Stimulated activated CD4-positive, alpha-beta T cell treated with anti-CD3 and anti-CD28 coated beads, TNF-alpha, amount 100 ng/mL, for 1 hour (primary cell): ENCODE measurements at places on chromosomes 7 and 10.

- no peak for DNase-seq
Observed at GRCh38 chr7:30249986-30250774, 34.2 kb upstream of the ZNRF2 start.

GRCh38 chr10:14836208-14836607 lies 1.6 kb downstream of the CDNF start:
- DNase-seq = no peak

DNA sequence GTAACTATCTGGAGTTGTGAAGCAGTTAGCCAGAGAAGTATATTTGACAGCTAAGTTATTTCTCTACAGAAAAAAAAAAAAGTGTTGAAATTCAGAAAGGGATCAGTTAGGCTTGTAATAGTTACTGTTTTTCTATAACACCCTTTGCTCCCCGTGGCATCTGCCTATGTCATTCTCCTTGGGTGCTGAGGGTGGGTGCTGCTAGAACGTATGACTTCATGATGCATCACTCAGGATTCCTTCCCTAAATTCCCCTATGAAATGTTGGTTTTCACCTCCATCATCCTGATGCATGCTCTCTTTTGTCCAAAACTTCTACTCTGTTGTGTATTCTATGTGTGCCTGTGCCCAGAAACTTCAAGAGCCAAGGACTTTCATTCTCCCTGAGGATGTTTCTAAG lies 536.4 kb downstream of the GRM8 start:
- no peak for DNase-seq

- no peak for DNase-seq
Observed at GRCh38 chr7:26504411-26505120, 212.9 kb downstream of the SNX10 start.

- DNase-seq = no peak
Observed at GRCh38 chr10:122468926-122469781, 7.8 kb downstream of the HTRA1 start.

- DNase-seq = no peak
Observed at GRCh38 chr7:517774-518629, 1.6 kb downstream of the PDGFA start.

GRCh38 chr10:28600056-28600455 lies 67.1 kb downstream of the WAC start:
- no peak for DNase-seq

GRCh38 chr7:1094870-1095269 lies 7.0 kb downstream of the GPER1 start:
- DNase-seq = no peak

DNA sequence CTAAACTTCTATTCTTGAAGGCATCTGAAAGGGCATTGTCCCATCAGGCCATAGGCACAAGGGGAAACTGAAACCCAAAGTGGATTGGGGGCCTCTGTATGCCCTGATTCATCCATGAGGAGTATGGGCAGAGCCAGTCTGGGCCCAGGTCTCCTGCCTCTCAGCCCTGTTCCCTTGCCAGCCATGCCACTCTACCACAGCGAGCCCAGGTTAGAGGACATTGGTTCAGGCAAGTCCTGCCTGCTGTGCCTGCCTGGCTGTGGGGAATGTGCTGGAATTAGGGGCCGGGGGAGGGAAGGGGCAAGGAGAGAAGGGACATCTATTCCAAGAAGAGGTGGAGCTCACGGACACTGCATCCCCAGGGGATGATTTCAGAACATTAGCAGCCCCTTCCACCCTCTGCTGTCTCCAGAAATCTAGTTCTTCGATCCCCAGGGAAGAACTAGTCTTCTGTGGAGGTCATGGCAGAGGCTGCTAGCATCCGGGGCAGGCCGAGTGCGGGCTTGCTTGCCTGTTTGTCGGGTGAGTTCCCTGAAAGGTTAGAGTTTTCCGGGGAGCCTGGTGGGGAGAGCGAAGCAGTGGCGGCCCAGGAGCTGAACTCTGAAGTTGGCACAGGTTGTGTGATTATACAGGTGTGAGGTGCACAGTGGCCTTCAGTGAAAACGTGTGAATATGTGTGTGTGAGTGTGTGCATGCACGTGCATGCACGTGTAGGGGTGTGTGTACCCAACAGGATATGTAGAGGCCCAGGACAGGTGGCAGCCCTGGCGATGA lies 37.8 kb downstream of the TBATA start:
- DNase-seq = no peak

DNA sequence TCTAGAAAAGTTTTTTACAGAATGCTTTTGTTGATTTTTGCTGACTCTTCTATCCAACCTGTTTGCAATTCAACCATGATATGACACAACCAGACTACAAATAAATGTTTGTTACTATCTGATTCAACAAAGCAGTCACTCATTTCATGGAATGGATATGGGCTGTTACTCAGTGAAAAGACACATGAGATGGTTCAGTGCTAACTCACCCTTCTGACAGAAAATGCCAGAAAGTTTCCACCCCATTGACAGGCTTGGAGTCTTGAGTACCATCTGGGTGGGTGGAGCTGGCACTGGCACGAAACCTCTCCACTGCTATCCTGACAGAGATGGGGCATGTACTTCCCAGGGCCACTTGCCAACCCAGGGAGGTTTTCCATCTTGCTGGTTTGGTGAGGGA lies 39.5 kb downstream of the RBM28 start:
- DNase-seq = no peak

DNA sequence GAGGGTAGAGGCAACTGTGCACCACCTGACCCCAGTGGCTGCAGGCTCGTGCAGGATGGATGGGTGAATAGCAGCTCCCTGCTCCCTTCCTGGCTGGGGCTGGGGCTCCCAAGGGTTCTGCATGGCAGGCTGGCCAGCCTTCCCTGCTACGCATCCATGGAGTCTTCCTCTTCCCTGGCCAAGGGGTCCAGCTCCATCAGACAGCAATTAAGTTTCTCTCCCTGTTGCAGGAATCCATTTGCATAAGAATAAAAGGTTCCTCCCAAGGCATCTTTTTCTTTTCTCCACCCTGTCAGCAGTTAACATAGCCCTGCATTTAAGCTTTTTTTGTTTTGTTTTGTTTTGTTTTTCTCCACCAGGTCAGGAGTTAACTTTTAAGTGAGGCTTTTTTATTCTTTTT lies 10.0 kb upstream of the CPA2 start:
- DNase-seq = no peak

DNA sequence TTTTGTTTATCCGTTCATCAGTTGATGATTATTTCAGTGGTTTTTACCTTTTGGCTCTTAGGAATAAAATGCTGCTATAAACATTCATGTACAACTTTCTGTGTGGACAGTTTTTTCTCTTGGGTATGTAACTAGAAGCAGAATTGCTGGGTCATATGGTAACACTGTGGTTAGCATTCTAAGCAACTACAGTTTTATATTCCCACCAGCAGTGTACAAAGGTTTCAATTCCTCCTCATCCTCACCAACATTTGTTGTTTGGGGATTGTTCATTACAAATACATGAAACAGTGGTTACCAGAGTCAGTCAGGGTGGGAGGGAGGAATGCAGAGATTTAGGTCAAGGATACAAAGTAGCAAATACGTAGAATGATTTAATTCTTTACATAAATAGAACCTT lies 97.0 kb downstream of the NPSR1 start:
- no peak for DNase-seq

DNA sequence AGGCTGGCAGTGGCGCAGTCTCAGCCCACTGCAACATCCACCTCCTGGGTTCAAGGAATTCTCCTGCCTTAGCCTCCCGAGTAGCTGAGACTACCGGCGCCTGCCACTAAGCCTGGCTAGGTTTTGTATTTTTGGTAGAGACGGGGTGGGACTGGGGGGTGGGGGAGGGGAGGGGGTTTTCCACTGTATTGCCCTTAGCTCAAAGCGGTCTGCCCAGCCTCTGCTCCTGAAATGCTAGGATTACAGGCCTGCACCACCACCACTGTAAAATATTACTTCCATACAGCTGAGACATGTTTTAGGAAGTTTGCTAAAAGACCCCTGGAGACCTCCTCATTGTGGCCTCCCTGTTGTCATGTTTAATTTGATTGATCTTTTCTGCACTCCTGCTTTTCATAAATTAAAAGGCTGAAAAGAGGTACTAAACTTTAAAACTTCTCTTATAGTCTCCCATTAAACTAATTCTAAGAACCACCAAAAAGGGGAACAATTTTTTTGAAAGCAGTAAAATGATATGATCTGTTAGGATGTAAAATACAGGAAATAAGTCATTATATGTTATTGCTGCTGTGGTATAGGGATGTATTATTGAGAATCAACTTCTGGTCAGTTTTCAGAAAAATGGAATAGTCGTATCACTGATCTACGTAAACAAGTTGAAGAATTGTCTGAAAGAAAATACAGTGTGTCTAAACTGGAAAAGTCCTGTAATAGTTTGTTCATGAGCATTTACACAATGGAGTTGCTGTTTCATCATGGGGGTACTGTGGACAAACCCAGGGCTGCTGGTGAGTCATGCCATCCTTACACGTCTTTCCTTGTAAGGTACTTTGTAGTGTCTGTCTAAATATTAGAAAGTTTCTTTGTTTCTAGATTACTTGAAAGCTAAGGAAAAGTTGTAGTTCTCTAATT lies 72.9 kb upstream of the TMEM248 start:
- DNase-seq = no peak

GRCh38 chr10:61621605-61622051 lies 41.1 kb upstream of the CABCOCO1 start:
- no peak for DNase-seq

GRCh38 chr7:159141167-159141566 lies 3.5 kb downstream of the VIPR2 start:
- DNase-seq = no peak

- no peak for DNase-seq
Observed at GRCh38 chr10:79292891-79293746, 54.1 kb upstream of the PPIF start.

DNA sequence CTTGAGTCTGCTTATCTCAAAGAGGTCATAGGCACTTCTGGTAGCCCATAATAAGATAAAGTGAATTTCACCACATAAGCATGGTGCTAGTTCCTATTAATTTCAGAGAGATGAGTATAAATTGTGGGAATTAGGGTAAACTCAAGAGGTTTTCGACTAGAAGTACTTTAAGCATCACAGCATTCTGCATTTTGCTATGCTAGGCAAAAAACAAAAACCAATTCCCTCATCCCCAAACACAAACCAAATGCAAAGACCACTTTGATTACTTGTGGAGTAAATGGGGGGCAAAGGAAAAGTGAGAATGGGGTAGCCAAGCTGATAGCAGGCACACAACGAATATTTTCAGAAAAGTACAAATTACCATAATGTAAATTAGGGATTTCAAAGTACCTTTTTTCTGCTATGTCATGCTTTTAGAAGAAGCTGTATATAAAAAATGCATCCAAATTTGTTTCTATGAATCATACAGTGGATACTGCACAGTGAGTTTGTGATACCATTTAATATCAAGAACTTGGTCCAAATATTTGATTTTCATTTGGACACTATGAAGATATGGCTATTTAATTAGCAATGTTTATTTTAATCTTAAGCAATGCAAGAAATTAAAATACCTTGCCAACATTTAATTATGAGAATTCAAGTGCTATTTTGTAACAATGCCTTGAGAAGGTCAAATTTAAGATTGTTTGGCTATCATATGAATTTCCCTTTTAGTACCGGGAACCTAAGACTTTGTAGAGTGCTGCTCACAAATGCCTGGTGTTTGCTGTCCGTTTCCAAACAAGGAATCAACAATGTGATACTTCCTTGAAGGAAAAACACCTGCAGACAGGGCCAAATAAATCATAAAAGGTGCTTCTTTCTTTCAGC lies 455.5 kb downstream of the PHTF2 start:
- DNase-seq = no peak

- DNase-seq = no peak
Observed at GRCh38 chr7:148173369-148173768, 417.2 kb upstream of the C7orf33 start.

DNA sequence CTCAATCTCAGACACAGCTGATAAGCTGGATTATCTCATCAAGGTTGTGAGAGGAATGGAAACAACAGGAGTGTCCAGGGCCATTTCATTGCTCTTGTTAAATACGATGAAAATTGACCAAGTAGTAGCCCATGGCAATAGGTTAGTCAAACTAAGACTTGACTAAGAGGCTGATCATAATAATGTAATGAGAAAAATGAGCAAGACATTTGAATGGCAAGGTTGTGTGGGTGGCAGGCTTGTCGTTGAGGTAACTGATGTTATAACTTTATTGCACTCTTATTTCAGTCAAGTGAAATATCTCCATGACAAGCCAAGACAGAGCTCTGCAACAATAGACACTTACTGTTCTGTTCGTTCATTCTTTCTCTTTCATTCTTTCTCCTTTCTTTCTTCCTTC lies 532.0 kb downstream of the GATA3 start:
- no peak for DNase-seq

GRCh38 chr7:72805526-72806494 lies 22.2 kb downstream of the TYW1B start:
- DNase-seq = no peak

- DNase-seq = no peak
Observed at GRCh38 chr7:34034728-34035127, 129.4 kb downstream of the BMPER start.

DNA sequence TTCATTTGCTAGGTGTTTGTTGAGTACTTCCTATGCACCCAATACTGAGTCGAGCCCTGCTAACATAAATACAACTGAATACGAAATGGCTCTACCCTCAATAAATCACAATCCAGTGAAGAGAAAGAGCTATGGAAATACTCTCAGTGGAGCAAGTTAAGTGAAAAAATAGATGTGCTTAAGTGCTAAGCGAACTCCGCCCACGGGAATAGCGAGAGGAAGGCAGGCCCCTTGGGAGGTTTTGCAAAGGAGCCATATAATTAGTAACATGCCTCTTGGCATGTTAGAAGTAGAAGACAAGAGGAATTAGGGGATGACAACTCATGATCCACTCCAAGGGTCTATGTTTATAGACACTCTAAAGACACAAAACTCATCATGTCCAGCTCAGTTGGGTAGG lies 42.8 kb upstream of the TSPAN33 start:
- DNase-seq = no peak
